ENCODE measurements at places on chromosomes 12 and 14.

DNA sequence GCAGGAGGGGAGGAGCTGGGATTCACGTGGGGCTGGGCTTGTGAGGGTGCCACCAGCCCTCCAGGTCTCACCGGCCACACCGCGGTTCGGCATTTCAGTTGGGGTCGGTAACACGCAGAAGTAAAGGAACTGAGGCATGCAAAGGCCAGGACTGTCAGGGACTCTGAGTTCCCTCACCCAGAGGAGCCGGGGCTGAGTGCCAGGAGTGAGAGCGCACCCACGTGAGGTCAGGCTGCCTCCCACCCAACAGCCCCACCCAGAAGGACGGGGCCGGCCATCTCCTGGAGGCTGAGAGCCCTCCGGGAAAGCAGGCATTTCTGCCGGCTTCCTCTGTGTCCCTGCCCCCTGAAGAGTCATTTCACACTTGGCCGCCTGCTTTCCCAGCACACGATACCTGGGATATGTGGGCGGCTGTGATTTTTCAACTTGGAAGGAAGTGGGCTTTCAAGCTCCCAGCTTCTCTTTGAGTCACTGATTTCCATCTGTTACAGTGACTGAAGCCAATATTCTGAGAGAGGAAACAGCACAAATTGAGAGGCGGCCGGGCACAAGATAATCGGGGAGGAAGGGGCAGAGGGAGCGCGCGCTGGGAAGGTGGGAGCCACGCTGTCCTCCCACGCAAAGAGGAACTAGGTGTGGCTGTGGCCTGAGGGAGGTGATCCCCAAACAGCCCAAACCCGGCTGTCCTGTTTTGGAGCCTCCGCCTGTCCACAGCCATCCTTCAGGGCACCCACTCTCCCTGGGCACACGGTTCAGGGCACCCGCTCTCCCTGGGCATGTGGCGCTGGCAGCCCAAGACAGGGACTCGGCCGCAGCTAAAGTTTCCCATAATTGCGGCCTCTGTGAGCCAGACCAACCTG is 19.0 kb downstream of the GALNT9 start:
- DNase-seq, result no peak

DNA sequence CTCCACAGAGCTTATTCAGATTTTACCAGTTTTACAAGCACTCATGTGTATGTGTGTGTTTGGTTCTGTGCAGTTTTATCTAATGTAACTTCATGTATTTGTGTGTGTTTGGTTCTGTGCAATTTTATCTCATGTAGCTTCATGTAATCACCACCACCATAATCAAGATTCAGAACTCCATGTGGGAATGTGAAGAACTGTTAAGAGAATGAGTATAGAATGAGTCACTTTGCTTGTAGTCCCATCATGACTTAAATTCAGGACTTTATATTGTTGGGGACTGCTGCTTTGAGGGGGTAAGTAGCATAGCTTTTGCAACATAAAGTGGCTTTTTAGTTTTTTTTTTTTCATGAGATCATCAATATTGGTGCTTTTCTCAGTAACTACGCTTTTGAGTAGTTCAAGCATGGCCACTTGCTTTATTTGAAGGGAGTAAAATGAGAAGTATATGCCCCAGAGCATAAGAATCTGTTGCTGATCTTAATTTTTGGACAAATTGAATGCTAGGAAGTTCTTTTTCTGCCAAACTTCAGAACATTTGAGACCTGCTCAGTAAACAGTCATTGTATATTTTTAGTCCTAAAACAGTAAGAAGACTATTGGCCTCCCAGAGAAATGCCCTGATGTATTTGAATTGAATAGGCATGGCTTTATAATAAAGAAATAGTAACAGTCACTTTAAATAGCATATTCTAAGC is 28.8 kb downstream of the PROX2 start:
- no peak for DNase-seq

- DNase-seq, result no peak
Measured at GRCh38 chr14:33754261-33754660, 196.6 kb downstream of the EGLN3 start.

GRCh38 chr12:114682106-114682784 is 1.7 kb downstream of the TBX3 start:
- DNase-seq, result no peak

GRCh38 chr14:80313806-80314205 is 102.5 kb upstream of the DIO2 start:
- no peak for DNase-seq

- no peak for DNase-seq
Measured at GRCh38 chr12:7346551-7347225, 42.8 kb downstream of the ACSM4 start.

DNA sequence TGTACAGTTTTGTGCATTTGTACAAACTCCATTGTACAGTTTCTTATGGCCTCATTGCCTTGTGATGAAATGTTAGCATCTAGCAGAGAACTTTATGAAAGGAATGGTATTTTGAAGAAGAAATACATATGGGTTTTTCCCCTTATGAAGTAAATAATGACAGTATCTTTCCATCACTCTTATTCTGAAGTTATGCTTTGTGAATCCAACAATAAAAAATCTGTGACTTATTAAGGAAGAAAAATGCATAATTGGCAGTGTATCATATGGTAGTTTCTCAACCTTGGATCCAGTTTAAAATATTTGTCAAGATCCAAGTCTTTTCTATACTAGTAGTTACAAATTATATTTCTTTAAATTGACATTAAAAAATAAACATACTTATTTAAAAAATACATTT is 859.1 kb upstream of the FLRT2 start:
- no peak for DNase-seq

- no peak for DNase-seq
Measured at GRCh38 chr14:76337635-76338545, 38.0 kb upstream of the ESRRB start.

- no peak for DNase-seq
Measured at GRCh38 chr12:45483571-45483970, 245.9 kb upstream of the ARID2 start.

DNA sequence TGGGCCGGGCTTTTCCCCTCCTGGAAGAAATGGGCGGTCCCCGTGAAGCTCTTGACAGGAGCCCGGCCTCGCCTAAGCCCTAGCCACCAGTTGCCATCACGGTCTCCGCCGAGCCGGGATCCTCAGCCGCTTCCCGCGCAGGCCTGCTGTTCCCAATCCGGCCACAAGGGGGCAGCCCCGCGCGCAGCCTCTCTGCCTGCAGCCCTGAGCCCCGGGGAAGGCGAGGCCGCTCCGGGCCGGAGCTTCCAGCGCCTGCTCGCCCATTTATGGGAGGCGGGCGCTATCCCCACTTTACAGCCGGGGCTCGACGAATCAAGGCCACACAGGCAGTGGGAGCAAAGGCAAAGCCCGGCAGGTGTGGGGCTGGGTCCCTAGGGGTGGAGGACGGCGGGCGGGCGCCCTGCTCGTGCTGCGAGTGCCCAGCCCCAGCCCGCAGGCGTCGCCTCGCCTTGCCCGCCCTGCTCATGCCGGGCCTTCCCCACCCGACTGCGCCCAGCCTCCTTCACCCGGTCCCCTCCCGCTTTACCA is 61.5 kb downstream of the LGMN start:
- DNase-seq, result peak; percentile 27

DNA sequence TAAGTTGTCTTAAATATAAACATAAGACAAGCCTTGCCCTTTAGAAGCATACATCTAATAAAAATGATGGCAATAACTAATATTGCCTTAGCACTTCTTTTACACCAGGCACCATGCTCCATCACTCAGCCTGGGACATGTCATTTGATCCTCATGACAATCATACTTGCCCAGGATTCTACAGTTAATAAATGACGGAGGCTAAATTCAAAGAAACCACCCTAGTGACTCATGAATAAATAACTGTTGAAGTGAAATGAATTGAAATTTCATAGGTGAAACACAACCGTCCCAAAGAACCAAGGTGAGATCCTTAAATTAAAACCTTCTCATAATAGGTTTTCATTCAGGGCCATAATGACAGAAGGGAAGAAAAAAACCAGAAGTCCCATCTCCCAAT is 89.5 kb downstream of the GRIN2B start:
- no peak for DNase-seq

DNA sequence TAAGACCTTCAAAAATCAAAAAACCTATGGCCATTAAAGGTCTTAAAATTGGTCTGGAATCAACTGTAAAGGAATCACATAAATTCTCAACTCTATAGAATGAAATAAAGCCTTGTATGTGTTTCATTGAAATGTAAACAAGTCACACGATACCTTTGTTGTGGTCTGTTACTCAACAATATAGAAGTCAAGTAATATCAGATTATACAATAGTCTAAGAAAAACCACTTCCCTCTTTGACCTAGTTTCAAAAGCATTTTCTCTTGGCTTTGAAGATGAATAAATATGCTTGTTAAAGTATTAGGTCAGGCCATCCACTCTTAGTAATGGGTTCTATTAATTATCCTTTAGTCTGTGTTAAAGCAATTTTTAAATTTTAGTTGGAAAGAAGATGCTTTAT is 79.8 kb upstream of the DIO2 start:
- DNase-seq, result no peak

DNA sequence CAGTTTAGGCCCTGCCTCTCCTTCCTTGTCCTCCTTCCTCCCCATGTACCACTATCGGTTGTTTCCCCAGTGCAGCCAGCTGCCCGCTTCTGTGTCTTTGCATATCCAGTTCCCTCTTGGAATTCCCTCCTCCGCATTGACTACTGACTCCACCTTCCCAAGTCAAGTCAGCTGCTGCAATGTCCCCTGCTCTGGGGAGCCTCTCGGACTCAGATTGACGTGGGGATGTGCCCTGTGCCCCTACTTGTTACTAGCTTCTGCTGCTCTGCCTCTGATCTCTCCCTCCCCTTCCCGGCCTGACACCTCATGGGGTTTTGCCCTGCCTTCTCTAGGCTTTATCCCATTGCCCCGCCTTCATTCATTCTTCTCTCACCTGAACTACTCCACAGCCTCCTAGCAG is 2.1 kb upstream of the CD9 start:
- DNase-seq, result no peak

DNA sequence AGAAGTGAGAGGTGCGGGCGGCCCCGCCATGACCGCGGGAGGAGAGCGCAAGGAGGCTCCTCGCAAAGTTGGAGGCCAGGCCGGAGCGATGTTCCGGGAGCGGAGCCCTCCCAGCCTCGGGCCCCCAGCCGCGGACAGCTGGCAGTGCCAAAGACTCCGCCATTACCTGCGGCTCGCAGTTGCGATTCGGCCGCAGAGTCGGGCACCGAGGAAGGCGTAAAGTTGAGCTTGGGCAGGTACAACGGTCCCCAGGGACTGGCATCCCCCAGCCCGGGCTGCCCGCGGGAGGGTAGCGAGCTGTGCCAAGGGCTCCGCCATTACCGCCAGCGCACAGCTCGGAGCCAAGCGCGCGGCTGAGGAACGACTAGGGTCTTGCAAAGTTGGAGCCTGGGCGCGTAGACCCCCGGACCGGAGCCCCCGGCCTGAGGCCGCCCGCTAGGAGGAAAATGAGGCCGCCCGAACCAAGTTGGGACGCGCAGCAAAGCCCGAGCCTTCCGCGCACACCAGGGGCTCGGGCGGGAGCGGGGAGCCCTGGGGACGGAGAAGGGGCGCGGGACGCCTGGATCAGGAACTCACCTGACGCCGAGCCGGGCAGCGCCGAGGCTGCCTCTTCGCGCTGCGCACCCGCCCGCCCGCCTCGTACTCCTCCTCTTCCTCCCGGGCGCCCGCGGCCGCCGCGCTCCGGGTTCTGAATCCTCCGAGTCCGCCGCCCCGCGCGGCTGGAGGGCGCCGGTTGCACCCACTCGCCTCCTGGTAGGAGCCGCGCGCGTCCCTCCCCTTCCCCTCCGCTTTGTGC is 677 bp downstream of the NOS1 start:
- no peak for DNase-seq

GRCh38 chr12:5923751-5924150 is 21.3 kb downstream of the ANO2 start:
- DNase-seq, result no peak

- no peak for DNase-seq
Measured at GRCh38 chr12:116183741-116184141, 93.8 kb downstream of the MED13L start.

DNA sequence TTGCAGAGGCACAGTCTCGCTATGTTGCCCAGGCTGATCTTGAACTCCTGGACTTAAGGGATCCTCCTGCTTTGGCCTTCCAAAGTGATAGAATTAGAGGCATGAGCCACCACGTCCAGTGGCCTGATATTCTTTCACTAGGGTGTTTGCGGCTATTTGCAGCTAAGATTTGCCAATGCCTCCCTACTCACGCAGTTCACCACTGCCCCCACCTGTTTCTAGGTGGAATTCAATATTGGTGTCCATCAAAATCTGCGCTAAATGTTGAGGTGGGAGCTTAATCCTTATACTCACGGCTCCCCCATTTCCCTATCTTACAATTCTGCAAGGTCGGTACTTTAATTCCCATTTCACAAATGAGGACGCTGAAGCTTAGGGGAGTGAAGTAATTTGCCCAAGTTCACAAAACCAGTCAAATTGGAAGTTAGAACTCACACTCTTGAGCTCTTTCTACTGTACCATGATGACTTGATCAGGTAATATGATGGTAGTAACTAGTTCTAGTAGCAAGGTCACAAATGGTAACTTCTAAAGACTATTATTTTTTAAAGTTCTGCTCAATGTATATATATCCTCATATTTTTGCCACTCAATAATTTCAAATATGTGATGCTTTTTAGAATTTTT is 22.1 kb upstream of the LRRC9 start:
- DNase-seq, result no peak

DNA sequence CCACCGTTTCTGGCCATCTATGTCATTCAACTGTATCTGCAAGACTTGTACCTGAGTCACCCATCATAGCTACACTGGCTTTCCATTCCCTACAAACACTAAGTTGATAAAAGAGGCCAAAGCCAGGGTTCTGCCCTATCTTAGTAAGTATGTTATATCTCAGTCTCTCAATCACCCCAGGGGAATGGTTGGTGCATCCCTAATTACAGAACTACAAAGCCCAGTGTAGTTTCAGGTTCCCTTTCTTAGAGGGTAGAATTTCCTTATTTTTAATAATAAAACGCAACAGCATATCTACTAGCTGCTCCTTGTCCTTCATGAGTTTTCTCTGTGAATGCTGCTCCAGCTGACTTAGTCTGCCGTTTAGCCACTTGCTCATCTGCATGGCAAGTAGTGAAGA is 57.6 kb downstream of the ST8SIA1 start:
- no peak for DNase-seq

GRCh38 chr14:105169776-105170655 is 1.4 kb upstream of the JAG2 start:
- no peak for DNase-seq

DNA sequence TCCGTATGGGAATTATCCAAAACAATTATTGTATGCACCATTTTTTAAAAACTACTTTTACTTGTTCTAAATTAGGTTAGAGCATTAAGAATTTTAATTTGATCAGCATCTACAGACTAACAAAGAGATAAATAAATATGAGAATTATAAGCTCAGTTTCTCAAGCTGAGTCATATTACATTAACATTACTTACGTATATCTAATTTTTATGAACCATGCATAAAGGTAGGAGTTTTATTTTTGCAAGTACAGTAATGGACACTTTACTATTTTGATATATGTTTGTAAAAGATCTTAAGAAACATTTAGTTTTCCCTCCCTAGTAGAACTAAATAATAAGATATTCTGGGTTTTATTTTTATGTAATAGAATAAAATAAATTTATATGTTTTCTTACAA is 410.1 kb downstream of the TMEM117 start:
- no peak for DNase-seq

- DNase-seq, result no peak
Measured at GRCh38 chr12:30447061-30447750, 248.5 kb downstream of the IPO8 start.

Measured in stimulated activated CD8-positive, alpha-beta memory T cell treated with anti-CD3 and anti-CD28 coated beads, Interleukin-7, amount 100 ng/mL, for 24 hours (primary cell).